ENCODE measurements at places on chromosomes 1 and 21.

- no peak for DNase-seq
These were observed 45.7 kb downstream of the DISP3 start for GRCh38 chr1:11524465-11525150.

DNA sequence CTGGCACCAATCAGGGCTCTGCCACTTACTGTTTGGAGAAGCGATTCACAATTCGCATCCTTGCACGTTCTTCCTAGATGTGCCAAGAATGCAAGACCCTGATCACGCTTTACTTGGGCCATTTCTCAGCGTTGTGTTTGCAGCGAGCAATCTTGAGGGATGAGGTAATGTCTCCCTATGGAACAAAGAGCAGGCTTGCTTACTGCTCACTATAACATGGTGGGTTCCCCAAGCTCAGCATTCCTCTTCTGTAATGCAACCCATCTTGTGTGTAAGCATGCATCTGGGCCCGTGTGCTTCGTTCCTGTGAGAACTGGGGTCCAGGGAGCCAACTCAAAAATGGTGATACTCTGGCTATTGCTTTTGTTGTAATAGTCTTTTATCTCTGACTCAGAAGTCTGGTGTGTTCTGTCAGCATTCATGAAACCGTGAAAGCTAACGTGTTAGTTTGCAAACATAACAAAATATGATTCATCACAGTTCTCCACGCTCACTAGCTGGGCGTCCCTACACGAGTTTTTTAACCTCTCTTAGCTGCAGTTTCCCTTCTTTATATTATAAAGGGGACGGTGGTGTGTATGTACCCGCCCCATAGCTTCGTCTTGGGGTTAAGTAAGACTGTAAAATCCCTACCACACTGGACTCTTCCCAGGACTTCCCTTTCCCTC is 33.3 kb downstream of the DNTTIP2 start:
- no peak for DNase-seq

DNA sequence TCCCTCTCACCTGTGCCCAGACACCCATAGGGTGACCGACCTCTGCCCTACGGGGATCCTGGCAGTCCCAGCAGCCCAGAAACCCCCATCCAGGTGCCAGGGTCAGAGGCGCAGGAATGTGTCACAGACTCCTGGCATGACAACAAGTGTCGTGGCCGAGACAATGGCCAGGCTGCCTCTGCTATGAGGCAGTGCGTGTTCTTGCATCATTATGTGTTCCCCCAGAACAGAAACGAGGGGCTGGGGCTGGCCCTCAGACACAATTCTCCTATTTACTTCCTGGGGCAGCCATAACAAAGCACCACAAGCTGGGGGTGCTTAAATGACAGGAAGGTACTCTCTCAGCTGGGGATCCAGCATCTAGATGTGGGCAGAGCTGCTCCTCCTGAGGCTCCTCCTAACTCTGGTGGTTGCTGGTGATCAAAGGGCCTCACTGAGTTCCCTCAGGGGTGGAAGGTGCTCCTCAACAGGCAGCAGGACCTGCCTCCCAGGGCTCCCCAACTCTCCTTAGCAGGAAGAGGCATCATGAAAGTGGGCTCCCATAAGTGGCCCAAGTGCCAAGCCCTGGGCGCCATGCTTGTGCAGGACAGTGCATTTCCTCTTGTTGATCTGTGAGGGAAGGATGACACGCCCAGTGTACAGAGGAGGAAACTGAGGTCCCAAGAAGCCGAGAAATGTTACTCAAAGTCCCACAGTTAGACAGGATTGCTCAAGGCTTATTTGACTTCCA is 24.2 kb upstream of the BACE2 start:
- no peak for DNase-seq

- DNase-seq: no peak
These were observed 154.1 kb upstream of the VAMP3 start for GRCh38 chr1:7616953-7617352.

GRCh38 chr1:244022311-244022710 is 28.8 kb upstream of the ZBTB18 start:
- no peak for DNase-seq

DNA sequence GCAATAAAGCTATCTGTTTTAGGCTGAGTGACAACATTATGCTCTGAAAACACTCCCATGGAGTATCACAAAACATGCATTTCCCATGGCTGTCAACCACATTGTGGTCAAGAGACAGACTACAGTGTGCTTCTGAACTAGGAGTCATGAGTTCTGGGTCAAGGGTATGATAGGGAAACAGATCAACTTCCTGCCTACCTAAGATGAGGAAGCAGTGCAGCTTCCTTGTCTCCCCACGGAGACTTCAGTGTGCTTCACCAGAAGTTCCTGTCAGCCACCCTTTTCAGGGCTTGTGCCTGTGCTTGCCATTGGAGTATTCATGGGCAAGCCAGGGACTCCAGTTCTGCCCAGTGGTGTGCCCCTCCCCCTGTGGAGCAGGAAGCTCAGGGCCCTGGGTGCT is 19.9 kb downstream of the LCE3E start:
- no peak for DNase-seq

DNA sequence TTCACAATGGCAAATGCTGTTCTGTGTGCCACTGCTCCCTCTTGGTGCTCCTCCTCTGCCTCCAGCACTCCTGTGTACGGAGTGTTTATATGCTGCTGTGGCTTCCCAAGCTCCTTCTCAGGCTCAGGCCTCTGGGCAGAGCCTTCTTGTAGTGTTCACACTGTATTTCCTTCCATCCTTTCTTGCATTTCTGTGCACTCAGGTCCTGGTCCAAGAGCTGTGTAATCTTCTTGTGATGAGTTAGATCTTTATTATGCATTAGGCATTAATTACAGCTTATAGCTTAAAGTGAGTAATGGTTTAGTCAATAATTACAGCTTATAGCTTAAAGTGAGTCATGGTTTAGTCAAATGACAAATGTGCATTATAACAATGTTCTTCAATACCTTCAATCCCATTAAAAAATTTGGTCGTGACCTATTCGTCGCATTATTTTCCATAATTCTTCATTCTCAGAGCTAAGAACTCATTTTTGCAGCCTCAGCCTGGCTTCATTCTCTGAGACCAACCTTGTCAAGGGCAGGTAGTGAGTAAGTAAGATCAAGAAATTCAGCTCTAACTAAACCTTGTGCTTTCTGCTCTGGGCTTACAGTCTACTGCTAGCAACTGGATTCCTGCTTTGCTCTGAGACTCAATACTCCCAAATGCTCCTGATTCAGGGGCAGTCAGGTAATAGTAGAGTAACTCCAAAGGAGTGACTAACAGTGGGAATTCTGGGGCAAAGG is 154.5 kb upstream of the SPAG17 start:
- no peak for DNase-seq

DNA sequence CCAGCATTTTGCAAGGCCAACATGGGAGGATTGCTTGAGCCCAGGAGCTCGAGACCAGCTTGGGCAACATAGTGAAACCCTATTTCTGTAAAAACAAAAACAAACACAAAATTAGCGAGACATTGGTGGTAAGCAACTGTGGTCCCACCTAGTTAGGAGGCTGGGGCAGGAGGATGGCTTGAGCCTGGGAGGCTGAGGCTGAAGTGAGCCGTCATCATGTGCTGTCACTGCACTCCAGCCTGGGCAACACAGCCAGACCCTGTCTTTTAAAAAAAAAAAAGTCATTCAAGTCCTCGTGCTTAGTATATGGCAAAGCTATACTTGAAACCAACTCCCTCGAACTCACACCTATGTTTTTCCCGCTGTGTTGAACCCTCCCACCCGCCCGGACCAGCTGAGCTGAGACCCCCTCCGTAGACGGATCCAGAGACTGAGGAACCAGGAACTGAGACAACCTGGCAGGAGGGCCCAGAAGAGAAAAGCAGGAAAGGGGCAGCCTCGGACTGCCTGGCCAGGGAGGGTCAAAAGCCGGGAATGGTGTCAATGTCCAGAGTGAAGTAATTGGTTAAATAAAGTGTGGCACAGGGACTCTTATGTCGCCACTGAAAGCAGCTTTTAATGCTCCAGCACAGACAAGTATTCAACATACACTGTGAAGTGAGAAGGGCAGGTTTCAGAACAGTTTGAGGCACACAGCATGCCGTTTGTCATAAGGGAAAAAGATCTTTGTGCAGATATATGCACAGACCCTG is 32.8 kb upstream of the CASZ1 start:
- no peak for DNase-seq

DNA sequence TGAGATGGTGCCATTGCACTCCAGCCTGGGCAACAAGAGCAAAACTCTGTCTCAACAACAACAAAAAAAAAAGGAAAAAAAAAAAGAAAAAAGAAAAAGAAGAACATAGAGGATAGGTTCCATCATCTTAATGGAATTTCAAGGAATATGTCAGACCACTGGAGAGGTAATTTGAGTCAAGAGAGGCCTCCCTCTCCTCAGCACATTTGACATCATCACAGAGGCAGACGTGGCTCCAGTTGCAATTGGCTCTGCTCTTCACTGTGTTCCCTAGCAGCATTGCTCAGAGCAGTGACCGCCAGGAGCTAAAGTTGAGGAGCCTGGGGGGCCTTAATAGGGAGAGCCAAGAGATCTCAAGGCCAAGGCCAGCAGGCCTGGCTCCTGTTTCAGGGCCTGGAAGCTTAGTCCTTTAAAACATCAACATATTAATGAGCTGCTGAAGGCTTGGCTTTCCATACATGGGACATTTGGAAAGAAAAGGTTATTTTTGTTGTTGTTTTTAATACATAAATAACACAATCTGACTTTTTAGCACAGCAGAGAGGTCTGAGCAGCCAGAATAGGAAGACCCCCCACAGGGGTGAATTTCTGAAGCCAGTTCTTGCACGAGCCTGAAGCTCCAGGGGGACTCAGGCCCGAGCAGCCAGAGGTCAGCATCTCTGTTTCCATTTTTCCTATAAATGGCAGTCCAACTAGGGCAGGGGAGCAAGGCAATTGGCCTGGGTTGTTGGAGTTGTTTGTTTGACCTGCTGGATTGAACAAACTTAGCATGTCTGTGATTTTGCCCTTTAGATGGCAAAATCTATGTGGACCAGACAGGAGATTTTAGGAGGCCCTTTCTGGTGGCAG is 118.3 kb upstream of the FGGY start:
- DNase-seq: no peak

- DNase-seq: no peak
These were observed 54.2 kb downstream of the SLC2A1 start for GRCh38 chr1:42904434-42904833.

DNA sequence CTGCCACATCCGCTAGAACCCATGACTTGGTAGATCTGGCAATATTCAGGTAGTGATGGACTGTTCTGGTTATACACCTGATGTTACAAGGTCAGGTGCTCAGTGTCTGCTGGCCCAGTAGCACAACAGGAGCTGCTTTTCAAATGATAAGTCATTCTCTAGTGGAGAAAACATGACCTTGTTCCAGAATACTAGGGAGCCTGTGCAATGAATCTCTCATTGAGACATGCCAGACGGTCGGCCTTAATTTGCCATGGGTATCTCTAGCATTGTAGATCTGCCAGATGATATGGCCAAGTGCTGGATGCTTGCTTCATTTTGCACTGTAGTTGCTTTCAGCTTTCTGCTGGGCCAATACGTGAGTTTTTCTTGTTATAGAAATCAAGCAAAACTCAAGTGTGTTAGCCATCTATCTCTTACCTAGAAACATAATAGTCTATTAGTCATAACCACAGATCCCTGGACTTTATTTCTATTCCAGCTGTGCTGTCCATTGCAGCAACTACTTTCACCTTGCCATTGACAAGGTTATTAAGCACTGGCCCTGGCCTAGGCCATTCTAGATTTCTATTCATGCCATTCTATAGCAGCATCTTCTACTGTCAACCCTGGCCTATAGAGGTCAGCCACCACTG is 13.9 kb upstream of the CENPF start:
- DNase-seq: no peak

DNA sequence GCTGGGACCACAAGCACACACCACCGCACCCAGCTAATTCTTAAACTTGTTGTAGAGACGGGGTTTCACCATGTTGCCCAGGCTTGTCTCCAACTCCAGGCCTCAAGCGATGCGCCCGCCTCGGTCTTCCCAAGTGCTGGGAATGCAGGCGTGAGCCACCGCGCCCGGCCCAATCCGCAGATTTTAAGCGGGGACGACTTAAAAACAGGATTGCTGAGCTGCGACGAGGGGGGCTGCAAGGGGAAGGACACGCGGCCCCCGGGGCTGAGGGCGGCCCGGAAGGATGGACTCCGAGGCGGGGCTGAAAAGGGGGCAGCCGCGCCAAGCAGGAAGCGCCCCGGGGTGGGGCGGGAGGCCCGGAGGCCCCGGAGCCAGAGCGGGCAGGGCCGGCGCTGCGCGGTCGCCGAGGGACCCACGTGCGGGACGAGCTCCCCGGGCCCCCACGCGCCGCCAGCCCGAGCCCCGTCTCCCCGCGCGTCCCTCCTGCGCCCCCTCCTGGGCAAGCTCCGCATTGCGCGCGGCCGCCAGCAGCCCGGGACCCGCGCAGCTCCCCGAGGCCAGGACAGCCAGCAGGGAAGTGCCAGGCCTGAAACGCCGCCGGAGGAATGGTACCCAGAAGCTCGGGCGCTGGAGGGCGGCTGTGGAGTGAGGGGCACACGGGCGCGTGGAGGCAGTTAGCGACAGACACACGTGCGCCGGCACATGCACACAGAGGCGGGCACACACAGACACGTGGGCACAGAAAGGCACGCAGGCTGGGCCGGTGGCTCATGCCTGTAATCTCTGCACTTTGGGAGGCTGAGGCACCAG is 5.5 kb upstream of the PRKCZ start:
- peak; percentile 57 for DNase-seq

GRCh38 chr1:65458730-65459396 is 38.4 kb downstream of the LEPR start:
- DNase-seq: no peak

- no peak for DNase-seq
These were observed 213.8 kb upstream of the TMEM51 start for GRCh38 chr1:14939527-14940284.

DNA sequence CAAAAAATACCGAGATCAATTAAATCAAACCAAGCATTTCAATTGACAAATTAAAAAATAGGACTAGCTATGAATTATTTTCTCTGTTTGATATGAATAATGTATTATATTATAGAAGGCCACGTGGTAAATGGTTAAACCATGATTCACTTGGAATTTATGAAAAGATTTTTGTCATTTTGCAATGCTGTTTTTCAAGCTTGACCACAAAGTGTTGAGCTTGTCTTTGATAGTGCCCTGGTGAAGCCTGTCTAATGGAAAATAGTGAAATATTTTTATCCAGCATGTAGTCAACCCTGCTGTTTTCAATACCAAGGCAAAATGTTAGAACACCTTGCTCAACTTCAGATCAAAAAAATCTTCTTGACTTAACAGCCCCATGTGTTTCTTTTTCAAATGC is 288.0 kb upstream of the PRMT6 start:
- DNase-seq: no peak

DNA sequence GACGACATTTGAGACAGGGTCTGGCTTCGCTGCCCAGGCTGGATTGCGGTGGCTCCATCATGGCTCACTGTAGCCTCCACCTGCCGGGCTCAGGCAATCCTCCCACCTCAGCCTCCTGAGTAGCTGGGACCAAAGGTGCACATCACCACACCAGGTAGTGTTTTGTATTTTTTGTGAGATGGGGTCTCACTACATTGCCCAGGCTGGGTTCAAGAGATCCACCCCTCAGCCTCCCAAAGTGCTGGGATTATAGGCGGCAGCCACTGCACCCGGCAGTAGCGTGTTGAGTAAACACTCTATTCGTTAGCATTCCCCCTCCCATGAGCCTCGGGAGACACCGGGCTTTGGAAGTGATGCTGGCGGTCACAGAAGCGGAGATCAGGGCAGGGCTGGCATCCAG is 6.8 kb upstream of the C1QTNF12 start:
- no peak for DNase-seq
